ENCODE measurements at places on chromosomes 3 and 15. TPM values are rescaled to one million over a fixed set of nuclear protein-coding genes. Genes with fewer than 3 reads are reported as not detected.
A peak's percentile ranks its signal among the peaks of the same experiment; 100 is the strongest.

- H3K4me3 ChIP-seq = no peak overlapping the region
- no peaks in the 10 kb centered on the region for H3K27me3 ChIP-seq
- no peak for DNase-seq
- H3K27ac ChIP-seq = no peak overlapping the region
These were observed 26.9 kb downstream of the MAP2K1 start for GRCh38 chr15:66413579-66413978.

DNA sequence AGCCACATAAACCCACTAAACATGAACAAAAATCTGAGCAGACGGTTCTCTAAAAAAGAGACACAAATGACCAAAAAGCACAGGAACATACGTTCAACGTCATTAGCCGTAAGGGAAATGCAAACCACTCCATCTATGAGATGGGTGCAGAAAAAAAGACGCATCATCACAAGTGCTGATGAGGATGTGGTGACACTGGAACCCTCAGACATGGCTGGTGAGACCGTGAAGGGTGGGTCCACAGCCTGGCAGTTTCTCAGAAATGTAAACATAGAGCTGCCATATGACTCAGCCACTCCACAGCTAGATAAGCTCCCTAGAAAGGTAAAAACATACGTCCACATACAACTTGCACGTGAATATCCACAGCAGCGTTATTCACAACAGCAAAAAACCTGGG, 23.3 kb downstream of the PCSK6 start:
- no peaks in the 10 kb centered on the region for H3K4me1 ChIP-seq
- DNase-seq = no peak
- H3K4me3 ChIP-seq = no peak overlapping the region
- no peak overlapping the region for H3K27ac ChIP-seq

ARPIN gene
- polyA plus RNA-seq = 7.5 TPM

DUSP7 gene
- polyA plus RNA-seq = 9.2 TPM

KIF23 gene
- 0.54 TPM for polyA plus RNA-seq

GPR15 gene
- not detected for polyA plus RNA-seq

DNA sequence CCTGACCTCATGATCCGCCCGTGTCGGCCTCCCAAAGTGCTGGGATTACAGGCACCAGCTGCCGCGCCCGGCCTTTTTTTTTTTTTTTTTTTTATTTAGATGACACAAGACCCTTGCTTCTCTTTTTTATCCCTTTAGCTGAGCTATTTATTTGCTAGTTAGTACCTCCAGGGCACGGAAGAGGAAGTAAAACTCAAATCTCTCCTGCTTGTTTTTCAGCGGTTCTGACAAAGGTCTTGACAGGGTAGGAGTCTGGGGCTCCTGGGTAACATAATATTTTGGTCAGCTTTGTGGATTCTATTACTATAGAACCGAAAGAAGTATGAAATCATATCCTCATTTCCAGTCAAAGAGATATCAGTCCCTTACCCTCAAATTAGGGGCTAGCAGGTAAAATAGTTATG, 44.0 kb upstream of the ETV5 start:
- H3K4me3 ChIP-seq = no peak overlapping the region
- H3K27ac ChIP-seq = no peak overlapping the region
- H3K27me3 ChIP-seq = no peaks in the 10 kb centered on the region
- no peaks in the 10 kb centered on the region for H3K4me1 ChIP-seq
- no peak for DNase-seq

GRCh38 chr15:63874616-63875015, 40.9 kb upstream of the HERC1 start:
- no peaks in the 10 kb centered on the region for H3K36me3 ChIP-seq
- H3K27me3 ChIP-seq = no peaks in the 10 kb centered on the region
- no peak for DNase-seq
- H3K4me1 ChIP-seq = no peaks in the 10 kb centered on the region
- no peak overlapping the region for H3K4me3 ChIP-seq
- no peak overlapping the region for H3K27ac ChIP-seq

DNA sequence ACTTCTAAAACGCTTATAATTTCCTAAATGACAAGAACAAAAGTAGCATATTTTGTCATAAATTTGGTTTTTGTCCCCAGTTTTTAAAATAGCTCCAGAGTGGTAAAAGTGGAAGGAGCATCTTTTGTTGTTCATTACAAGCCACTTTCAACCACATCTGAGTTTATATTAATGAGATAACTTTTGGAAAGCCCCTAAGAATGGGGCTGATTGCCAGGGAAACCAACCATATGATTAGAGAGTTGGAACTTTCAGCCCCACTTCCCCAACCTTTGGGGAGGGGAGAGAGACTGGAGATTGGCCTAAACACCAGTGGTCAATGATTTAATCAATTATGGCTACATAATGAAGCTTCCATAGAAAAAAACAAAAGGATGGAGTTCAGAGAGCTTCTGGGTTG, 57.4 kb downstream of the CPA3 start:
- no peak for DNase-seq
- peaks cover 5% of the 10 kb centered on the region for H3K27me3 ChIP-seq
- no peaks in the 10 kb centered on the region for H3K36me3 ChIP-seq
- H3K27ac ChIP-seq = no peak overlapping the region

DNA sequence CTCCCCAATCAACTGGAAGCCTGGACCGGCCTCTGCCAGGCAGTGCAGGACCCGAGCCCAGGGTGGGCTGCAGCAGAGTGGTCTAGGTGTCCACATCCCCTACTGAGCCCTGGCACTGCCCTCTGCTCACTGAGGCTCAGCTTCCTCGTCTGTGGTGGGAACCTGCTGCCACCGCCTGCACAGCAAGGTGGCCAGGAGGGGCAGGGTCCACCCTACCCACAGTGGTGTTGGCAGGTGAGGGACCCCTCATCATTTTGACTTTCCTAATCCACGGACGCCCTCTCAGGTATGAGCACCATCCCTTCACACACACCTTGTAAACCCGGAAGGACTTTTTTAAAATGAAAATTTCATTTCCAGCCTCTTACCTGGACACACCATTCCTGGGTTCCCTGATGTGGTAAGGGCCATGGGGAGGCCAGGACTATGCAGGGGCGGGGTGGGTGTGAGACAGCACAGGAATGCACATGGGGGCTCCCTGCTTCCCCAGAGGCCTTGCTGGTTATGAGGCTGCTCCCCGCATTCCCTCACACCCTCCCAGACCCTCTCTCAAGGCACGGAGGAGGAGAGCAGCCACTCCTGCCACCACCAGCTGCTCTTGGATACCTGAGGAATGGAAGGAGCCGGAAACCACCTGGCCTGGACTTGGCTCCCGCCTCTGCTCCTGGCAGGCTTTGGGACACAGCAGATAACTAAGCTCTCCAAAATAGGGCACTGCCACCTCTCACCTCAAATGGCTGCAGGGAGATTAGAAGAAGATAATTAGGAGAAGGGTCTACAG, 185.9 kb upstream of the TPM1 start:
- no peak overlapping the region for H3K4me3 ChIP-seq
- peaks cover 2% of the 10 kb centered on the region for H3K4me1 ChIP-seq
- no peak overlapping the region for H3K27ac ChIP-seq
- H3K27me3 ChIP-seq = no peaks in the 10 kb centered on the region
- DNase-seq = no peak

BTBD1 gene
- polyA plus RNA-seq = 15.2 TPM

UROC1 gene
- not detected for polyA plus RNA-seq

PDHB gene
- 257 TPM for polyA plus RNA-seq

DNA sequence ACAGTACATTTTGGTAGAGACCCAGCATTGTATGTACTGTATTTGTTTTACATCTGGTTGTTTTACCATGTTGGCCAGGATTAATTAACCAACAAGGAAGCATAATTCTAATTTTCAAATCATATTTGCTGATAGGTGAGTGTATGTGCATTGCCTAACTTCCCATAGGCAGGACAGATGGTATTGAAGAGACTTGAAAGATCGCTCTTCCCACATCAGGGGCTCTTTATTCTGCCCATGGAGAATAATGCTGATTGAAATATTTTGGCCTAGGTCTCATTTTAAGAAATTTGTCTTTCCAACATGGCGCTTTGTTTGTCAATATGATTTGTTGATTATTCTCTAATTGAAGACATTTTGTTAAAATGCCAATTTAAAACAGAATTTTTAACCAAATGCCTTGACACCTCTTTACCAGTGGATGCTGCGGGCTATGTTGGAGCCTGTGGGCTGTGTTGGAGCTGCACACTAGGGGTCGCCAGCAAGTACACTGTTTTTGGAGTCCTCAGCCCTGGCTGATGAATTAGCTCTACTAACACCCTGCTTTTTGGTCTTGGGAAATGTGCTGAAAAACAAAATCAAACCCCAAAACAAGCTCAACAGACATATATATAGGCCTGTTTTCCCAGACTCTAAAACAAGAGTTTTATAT, 5.3 kb downstream of the P2RY12 start:
- peak; percentile 19 for DNase-seq
- no peaks in the 10 kb centered on the region for H3K27me3 ChIP-seq
- no peak overlapping the region for H3K27ac ChIP-seq

GRCh38 chr3:141457624-141458236, 29.1 kb upstream of the RASA2 start:
- no peaks in the 10 kb centered on the region for H3K36me3 ChIP-seq
- H3K27ac ChIP-seq = no peak overlapping the region
- no peaks in the 10 kb centered on the region for H3K27me3 ChIP-seq

GRCh38 chr3:98645039-98645438, 51.6 kb upstream of the CPOX start:
- no peak overlapping the region for H3K27ac ChIP-seq
- no peak for DNase-seq
- no peaks in the 10 kb centered on the region for H3K36me3 ChIP-seq
- H3K4me1 ChIP-seq = no peaks in the 10 kb centered on the region

DNA sequence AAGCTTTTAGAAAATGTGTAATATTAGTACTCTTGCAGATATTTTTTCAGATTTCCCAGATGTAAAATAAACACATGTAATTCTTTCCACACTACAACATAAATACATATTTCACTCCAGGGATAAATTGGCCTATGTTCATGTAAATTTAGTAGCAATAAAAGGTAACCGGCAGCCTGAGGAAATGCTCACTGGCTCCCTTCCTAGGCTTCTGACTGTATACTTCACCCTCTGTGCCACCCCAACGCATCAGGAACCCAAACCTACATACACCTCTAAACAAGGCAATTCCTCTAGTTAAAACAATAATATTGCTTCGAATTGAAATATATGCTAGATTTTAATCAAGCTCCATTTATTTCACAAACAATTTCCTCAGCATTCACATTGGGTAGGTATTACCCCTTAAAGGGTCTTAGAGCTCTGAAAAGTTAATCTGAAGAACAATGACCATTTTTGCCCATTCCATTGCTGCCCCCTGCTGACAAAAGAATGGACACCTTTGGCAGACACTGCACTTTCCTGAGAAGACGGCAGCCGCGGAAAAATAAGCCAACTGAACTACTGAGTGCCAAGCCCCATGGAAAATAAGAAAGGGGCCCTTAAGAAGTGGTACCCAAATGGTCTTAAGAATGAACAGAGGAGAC, 212.5 kb downstream of the OSBPL10 start:
- no peaks in the 10 kb centered on the region for H3K36me3 ChIP-seq
- no peak overlapping the region for H3K27ac ChIP-seq
- DNase-seq = peak; percentile 43
- H3K4me3 ChIP-seq = no peak overlapping the region
- no peaks in the 10 kb centered on the region for H3K4me1 ChIP-seq

PLOD2 gene
- polyA plus RNA-seq = 20.3 TPM

GRCh38 chr15:57873564-57874209, 167.2 kb downstream of the POLR2M start:
- no peaks in the 10 kb centered on the region for H3K4me1 ChIP-seq
- H3K36me3 ChIP-seq = no peaks in the 10 kb centered on the region
- no peak overlapping the region for H3K27ac ChIP-seq
